ENCODE measurements at places on chromosomes 1 and 21.
A peak's percentile ranks its signal among the peaks of the same experiment; 100 is the strongest.

DNA sequence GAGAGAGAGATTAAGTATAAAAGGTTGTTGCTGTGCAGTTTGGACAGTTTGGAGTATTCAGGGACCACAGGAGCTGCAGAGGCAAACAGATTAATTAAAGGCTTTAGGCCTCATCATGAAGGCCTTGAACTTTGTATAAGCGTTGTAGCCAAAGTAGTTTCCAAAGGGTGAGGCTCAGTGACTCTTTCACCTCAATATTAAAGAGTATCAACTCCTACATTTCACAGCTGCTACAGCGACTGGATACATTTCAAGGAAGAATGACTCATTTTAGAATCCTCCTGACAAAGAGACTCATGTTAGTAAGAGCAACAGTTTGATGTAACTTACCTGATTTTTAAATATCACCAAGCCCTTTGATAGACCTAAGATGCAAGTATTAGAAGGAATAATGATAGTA, 355.5 kb downstream of the HLX start:
- no peak for DNase-seq

GRCh38 chr1:66535061-66535460, 1.1 kb downstream of the SGIP1 start:
- DNase-seq: no peak

GRCh38 chr1:192588546-192588945, 13.0 kb downstream of the RGS1 start:
- no peak for DNase-seq

DNA sequence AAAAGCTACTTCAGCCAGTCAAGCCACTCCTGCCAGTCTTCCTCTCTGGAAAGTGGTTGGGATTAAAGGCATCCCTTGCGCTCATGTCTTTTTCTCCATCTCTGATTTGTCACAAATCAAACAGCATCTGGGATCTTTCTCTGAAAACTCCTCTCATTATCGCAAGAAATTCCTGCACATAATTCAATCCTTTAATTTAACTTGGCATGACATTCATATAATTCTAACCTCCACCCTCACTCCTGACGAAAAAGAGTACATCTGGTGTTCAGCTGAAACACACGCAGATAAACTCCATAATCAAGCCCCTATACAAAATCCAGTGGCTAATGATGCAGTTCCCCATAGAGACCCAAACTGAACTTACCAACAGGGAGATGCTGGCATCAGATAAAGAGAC, 19.4 kb upstream of the SLC2A5 start:
- DNase-seq: no peak

GRCh38 chr1:168958562-168959289, 147.8 kb upstream of the ATP1B1 start:
- DNase-seq: no peak

DNA sequence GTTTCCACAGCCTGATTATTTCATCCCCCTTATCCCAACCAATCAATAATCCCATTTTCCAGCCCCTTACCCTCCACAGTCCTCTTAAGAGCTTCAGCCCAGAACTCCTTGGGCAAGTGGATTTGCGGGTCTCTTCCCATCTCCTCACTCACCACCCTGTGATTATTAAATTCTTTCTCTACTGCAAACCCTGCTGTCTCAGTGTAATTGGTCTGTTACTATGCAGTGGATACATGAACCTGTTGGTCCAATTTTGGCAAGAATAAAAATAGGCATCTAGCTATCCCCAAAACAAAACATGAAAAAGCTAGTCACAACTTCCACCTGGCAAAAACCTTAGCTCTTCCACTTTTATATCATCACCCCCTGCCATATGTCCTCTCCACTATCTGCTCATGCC, 36.2 kb upstream of the TNFSF4 start:
- no peak for DNase-seq

GRCh38 chr1:29993950-29994349, 729.4 kb downstream of the MATN1 start:
- no peak for DNase-seq

DNA sequence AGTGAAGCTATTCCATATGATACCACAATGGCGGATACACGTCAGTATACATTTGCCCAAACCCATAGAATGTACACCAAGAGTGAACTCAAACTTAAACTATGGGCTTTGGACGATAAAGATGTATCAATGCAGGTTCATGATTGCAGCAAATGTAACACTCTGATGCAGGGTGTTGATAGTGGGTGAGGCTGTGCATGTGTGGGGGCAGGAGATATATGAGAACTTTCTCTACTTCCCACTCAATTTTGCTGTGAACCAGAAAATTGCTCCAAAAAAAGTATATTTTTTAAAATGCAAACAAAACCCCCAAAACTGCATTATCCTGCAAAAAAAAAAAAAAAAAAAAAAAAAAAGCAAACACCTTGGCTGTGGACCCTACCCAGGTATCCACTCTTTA, 3.4 kb downstream of the ATP1A2 start:
- DNase-seq: no peak

DNA sequence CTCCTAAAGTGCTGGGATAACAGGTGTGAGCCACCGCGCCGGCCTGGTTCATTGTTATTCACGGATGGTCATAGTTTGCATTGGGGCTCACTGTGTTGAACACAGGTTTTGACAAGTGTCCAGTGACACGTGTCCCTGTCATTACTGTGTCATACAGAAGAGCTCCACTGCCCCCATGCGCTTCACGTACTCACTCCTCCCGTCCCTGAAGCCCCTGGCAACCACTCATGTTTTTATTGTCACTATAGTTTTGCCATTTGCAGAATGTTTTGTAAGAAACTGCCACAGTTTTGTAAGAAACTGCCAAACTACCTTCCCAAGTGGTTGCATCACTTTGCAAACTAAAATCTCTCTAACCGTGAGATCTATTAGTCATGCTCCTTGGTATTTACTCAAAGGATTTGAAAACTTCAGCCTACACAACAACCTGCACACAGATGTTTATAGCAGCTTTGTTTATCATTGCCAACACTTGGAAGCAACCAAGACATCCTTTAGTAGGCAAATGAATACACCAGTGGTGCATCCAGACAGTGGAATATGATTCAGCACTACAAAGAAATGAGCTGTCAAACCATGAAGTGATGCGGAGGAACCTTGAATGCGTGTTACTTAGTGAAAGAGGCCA, 163.2 kb upstream of the COL6A1 start:
- peak; percentile 3 for DNase-seq

DNA sequence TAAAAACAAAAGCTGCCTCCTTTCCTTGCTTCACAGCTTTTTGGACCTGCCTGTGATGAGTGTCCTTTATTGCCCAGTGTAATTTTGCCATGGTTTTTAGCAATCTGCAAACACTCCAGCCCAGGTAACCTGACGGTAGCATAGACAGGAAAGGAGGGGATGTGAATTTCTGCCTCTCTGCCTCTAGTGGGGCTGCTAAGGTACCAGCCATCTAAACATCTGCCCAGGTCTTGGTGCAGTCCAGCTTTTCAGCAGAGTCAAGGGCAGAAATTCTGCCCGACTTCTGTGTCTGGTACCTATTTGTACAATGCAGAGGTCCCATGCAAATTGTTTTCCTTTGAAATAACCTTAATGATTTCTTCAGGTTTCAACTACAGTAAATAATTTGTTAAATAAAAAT, 371.4 kb downstream of the KIF26B start:
- no peak for DNase-seq

DNA sequence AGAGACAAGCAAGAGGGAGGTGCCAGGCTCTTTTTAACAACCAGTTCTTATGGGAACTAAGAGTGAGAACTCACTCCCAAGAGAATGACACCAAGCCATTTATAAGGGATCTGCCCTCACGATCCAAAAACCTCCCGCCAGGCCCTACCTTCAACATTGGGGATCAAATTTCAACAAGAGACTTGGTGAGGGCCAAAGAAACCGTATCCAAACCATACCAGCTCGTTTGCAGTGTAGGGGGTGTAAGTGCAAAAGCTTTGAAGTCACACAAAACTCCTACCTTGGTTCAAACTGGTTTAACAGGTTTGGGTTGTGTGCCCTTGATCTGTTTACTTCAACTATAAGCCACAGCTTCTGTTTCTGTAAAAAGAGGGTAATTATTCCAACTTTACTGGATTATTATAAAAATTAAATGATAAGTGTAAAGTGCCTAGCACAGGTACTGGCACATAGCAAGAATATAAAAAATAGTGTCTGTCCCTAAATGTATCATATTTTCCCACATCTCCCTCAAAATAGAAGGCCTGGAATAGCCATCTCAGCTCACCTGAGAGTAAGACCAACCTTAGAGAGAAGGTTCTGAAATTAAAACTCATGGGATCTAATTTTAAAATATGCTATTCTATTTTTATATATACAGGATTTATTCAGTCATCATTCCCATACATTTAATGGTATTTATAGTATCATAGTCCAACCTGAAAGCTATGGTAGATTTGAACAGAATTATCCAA, 7.0 kb upstream of the USP25 start:
- no peak for DNase-seq

DNA sequence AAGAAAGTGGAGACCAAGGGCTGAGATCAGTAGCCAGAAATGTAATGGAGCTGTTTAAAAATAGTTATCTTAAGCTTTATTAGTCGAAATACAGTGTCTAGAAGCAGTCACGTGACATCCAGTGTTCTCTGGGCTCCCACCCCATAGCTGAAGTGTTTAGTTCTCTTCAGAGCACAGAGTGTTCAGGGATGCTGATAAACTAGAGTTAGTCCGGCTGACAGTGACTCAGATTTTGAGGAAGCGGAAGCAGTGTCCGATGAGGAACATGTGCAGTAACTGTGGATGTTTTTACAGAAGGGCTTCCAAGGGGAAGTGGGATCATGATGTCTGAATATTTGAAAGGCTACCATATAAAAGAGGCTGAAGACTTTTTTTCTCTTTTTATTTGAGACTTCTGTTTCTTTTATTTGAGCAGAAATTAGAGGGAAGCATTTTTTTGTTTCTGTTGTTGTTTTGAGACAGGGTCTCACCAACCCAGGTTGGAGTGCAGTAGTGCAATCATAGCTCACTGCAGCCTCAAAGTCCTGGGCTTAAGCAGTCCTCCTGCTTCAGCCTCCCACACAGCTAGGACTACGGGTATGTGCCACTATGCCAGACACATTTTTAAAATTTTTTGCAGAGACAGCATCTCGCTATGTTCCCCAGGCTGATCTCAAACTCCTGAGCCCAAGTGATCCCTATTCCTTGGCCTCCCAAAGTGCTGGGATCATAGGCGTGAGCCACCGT, 124.2 kb downstream of the GALNT2 start:
- peak; percentile 93 for DNase-seq

DNA sequence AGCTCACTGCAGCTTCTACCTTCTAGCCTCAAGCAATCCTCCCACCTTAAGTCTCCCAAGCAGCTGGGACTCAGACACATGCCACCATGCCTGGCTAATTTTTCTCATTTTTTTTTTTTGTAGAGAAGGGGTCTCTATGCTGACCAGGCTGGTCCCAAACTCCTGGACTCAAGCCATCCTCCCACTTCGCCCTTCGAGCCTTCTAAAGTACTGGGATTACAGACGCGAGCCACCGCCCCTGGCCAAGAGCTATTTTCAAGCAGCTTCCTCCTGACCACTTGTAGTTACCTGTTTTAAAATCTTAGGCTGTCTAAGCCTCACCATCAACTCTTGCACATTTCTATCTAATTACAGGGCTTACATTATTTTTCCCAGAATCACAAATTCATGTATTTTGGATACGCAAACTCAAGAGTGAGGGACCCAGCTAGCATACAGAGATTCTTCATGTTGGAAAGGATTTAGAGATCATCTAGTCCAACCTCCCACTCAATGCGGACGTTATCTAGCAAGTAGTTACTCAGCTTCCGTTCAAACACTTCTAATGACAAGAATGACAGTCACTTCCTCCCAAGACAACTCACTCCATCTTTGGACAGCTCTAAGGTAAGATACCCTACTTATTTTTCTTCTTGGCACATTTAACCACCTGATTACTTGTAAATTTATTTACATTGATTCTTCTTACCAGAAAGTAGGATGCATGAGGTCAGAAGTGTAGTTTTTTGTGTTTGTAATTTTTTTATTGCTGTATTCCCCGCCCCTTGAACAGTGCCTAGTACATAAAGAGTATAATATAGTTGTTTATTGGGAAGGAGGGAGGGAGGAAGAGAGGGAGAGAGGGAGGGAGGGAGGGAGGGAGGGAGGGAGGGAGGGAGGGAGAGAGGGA, 65.4 kb downstream of the LUZP1 start:
- DNase-seq: peak; percentile 83

DNA sequence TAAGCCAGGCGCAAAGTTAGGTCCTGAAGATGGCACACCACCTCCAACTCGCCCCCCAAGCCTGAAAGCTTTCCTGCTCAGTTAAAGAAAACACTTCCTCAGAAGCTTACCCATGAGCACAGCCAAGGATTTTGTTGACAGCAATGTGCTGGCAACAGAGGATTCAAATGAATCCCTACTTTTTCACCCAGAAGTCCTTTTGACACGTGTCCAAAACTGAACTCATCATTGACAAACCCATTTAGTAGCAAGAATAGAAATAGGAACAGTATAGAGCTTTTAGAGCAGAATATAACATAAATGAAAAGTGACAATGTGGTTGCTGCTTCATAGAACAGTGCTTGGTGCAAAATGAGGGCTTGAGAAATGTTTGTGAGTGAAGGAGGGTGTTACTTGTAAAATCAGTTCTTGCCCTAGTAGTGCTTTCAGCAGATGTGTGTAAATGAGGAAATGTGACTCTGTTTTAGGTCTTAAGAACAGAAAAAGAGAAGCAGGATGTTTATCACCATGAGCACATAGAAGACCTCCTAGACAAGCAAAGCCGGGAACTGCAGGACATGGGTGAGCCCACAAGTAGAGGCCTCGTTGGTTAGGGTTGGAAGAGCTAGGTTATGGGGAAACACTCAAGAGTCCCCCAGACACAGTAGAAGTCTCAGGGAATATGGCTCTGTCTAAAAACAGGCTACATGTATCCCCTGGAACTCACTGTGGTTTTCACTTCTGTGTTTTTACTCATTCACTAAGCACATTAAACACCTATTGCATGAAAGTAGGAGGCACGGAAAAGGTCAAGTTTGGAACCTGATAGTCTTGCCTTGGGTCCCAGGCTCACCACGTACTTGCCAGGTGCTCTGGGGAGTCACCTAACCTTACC, 48.6 kb upstream of the TMEM125 start:
- peak; percentile 45 for DNase-seq

GRCh38 chr1:65109487-65109886, 38.5 kb upstream of the AK4 start:
- no peak for DNase-seq

DNA sequence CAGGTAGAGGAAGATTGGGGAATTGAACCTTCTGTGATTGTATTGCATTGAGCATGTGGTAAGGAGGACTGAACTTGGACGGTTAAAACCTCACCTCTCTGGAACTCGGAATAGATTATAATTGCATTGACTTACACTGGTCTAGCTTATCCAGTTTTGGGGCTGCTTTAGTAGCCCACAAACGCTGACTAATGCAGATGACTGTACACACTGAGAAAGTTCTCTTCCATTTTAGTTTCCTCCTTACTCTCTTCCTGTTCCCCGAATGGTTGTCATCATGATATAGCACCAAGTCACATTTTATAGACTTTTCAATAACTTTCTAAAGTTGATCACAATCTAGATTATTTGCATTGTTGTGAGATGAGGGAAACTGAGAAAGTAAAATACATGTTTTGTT, 78.2 kb downstream of the NFIA start:
- peak; percentile 47 for DNase-seq

GRCh38 chr1:115117298-115117697, 28.0 kb upstream of the TSPAN2 start:
- DNase-seq: no peak
